Mesendoderm (in vitro differentiated cells): ENCODE measurements at places on chromosomes 6 and 20.
A peak's percentile ranks its signal among the peaks of the same experiment; 100 is the strongest.

- peaks cover 43% of the 10 kb centered on the region for H3K27me3 ChIP-seq
- no peak overlapping the region for H3K27ac ChIP-seq
- no peak overlapping the region for H3K4me3 ChIP-seq
- H3K36me3 ChIP-seq: no peaks in the 10 kb centered on the region
- DNase-seq: no peak
- H3K4me1 ChIP-seq: no peaks in the 10 kb centered on the region
Measured at GRCh38 chr20:63009988-63010769, 3.4 kb upstream of the BHLHE23 start.

DNA sequence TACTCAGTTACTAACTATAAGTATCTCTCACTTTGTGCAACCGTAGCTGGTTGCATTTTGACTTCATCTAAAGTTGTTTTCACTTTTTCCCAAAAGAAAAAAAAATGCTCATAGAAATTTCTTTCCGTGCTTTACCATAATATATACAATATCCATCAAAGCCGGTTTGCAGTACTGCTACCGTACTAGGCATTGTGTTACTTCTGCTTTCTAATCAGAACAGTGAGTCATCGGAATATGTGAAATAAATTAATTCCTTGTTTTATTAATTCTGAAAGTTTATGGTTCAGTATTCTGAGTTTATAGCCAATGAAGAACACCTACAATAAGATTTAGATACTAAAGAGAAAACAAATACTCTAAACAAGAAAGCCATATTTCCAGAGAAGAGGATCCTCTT is 72.5 kb downstream of the TNFRSF21 start:
- no peaks in the 10 kb centered on the region for H3K27me3 ChIP-seq
- peaks cover 3% of the 10 kb centered on the region for H3K4me1 ChIP-seq
- no peak overlapping the region for H3K27ac ChIP-seq
- no peaks in the 10 kb centered on the region for H3K36me3 ChIP-seq
- DNase-seq: no peak

DNA sequence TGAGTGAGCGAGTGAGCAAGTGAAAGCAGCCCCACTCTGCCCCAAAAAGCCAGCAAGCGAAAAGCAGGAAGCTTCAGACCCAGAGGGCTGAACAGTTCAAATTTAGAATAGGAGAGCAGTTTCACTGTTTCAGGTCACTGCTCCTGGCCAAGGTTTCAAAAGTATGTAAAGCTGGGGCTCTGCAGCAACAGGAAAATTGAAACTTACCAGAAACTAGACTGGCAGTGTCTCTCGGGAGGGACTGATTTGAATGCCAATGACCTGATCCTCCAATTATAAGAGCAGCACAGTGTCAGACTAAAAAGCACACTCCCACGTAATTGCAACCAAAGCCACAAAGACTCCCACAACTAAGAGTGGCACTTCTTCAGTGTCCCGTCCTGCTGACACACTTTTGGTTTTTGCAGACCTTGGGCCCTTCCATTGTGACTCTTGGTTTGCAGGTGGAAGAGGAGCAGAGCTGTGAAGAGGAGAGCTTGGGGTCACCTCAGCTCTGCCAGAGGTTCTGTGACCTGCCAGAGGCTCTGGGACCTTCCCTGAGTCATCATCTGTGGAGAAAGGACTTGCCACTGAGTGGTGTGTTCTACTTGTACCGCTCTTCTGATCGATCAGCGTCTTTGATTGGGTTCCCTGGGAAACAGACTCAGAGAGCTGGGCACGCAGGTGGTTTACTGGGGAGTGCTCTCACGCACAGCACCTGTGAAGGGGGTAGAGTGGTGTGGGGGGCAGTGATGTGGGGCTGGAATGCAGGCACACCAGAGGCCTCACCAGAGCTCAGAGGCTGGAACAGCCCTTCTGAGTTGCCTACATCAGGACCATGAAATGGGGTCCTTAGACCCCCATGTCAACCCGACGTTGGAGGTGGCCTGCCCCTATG is 52.7 kb upstream of the PTGIS start:
- H3K36me3 ChIP-seq: no peaks in the 10 kb centered on the region
- no peaks in the 10 kb centered on the region for H3K27me3 ChIP-seq
- no peak overlapping the region for H3K4me3 ChIP-seq

DNA sequence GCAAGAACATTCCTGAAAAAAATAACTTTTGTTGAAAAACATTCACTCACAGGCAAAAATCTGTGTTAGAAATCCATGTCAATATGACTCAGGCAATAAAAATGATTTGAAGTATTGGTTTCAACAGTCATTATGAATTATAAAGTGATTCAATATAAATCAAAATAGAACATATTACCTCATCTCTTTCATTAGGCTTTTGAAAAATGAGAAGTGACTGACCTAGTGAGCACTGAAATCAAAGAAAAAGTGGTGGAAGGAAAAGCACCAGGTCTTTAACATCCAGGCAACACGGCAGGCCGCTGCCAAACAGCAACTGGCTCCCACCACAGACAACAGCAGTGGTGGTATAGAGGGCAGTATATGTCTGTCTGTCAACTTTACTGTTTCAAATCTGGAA is 68.9 kb downstream of the MAN1A1 start:
- H3K4me1 ChIP-seq: no peaks in the 10 kb centered on the region
- no peak for DNase-seq
- no peak overlapping the region for H3K4me3 ChIP-seq
- no peaks in the 10 kb centered on the region for H3K36me3 ChIP-seq
- no peak overlapping the region for H3K27ac ChIP-seq

GRCh38 chr6:105967917-105968602 is 118.1 kb upstream of the PRDM1 start:
- DNase-seq: no peak
- no peak overlapping the region for H3K4me3 ChIP-seq
- H3K36me3 ChIP-seq: no peaks in the 10 kb centered on the region
- no peaks in the 10 kb centered on the region for H3K4me1 ChIP-seq
- no peak overlapping the region for H3K27ac ChIP-seq
- no peaks in the 10 kb centered on the region for H3K27me3 ChIP-seq

- H3K4me1 ChIP-seq: peaks cover 5% of the 10 kb centered on the region
- peak overlapping the region; percentile 75 for H3K4me3 ChIP-seq
- DNase-seq: peak; percentile 29
- no peaks in the 10 kb centered on the region for H3K27me3 ChIP-seq
Measured at GRCh38 chr20:3208786-3209256, 477 bp upstream of the ITPA start.

- H3K27ac ChIP-seq: no peak overlapping the region
- H3K4me3 ChIP-seq: no peak overlapping the region
Measured at GRCh38 chr6:16651871-16652270, 109.4 kb downstream of the ATXN1 start.

DNA sequence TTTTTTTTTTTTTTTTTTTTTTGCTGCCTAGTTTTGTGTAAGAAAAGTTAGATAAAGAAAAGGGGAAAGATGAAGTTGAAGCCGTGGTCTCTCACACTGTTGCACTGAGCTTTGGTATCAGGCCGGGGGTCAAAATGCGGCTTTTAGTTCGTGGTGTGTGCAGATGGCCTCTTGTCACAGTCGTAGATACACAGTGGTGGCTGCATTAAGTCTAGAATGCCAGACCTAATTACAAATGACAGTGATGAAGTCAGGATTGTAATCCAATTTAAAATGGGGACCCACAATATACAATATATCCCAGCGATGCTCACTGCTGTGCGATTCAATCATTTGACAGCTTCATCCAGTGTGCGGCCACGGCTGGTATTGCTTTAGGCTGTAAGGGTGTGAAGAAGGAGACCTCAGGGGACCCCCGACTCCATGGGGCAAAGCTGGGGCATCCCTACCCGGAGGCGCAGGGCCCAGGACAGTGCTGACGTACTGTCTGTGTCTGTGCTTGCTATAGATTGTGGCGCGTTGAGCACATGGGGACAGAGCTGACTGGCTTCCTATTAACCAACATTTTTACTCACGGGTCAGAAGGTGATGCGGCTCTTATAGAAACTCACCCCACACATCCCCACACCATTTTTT is 210.0 kb upstream of the SOX4 start:
- H3K36me3 ChIP-seq: no peaks in the 10 kb centered on the region
- no peak for DNase-seq
- no peak overlapping the region for H3K27ac ChIP-seq
- H3K4me1 ChIP-seq: peaks cover 2% of the 10 kb centered on the region

GRCh38 chr6:34246563-34247391 is 2.0 kb downstream of the SMIM29 start:
- H3K36me3 ChIP-seq: peaks cover 17% of the 10 kb centered on the region
- no peak overlapping the region for H3K4me3 ChIP-seq
- no peaks in the 10 kb centered on the region for H3K27me3 ChIP-seq
- no peak overlapping the region for H3K27ac ChIP-seq
- peaks cover 2% of the 10 kb centered on the region for H3K4me1 ChIP-seq

DNA sequence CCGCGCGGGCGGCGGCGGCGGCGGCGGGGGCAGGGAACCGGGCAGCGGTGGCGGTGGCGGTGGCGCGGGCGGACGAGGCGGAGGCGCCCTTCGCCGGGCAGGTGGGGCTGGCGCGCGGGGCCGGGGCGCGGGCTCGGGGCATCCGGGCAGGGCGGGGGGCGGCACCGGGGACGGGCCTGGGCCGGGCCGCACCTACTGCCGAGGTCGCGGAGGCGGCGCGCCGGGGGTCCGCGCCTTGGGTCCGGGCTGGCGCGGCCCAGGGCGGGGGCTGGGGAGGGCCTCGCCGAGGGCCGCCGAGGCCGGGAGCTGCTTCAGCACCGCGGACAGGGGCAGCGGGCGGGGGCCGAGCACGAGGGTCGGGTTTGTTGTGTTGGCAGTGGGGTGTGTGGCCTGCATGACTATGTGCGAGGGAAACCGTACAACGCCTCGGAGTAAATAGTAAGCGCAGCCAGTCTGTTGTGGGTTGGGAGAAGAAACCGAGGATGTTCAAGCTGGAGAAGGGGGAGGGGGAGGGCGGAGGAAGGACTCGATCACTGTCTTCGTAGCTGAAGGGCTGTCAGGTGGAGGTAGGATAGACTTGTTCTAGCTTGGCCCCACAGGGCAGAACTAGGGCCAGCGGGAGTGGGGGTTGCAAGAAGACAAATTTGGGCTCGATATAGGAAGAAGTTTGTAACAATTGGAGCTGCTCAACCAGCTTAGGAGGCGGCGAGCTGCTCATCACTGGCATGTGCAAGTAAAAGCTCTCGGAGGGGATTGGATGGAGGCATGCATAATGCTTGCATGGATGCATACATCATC is 593 bp downstream of the MMP24 start:
- no peak overlapping the region for H3K4me3 ChIP-seq
- H3K4me1 ChIP-seq: peaks cover 3% of the 10 kb centered on the region
- peaks cover 8% of the 10 kb centered on the region for H3K27me3 ChIP-seq
- H3K36me3 ChIP-seq: no peaks in the 10 kb centered on the region
- peak; percentile 66 for DNase-seq

DNA sequence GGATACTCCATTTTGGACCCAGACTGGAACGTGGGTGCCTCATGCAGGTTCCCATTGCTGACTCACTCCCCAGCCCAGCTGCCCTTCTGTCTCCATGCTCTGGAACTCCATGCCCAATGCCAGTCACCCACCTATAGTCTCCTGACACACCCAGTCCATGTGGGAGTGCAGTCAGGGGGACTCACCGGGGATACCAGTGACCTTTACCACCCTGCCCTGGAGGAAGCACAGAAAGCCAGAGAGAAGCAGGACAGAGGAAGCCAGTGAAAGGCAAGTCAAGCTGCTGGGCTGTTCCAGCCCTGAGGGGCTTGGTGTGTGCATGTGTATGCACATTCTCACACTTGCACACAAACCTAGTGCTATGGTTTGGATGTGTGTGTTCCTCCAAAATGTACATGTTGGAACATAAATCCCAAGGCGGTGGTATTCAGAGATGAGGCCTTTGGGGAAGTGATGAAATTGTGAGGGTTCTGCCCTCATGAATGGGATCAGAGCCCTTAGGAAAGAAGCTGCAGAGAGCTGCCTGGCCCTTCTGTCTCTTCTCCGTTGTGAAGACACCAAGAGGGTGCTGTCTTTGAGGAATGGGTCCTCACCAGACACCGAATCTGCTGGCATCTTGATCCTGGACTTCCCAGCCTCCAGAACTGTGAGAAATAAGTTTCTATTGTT is 121.4 kb upstream of the MAFB start:
- H3K36me3 ChIP-seq: no peaks in the 10 kb centered on the region
- DNase-seq: no peak
- no peak overlapping the region for H3K27ac ChIP-seq
- H3K27me3 ChIP-seq: no peaks in the 10 kb centered on the region

DNA sequence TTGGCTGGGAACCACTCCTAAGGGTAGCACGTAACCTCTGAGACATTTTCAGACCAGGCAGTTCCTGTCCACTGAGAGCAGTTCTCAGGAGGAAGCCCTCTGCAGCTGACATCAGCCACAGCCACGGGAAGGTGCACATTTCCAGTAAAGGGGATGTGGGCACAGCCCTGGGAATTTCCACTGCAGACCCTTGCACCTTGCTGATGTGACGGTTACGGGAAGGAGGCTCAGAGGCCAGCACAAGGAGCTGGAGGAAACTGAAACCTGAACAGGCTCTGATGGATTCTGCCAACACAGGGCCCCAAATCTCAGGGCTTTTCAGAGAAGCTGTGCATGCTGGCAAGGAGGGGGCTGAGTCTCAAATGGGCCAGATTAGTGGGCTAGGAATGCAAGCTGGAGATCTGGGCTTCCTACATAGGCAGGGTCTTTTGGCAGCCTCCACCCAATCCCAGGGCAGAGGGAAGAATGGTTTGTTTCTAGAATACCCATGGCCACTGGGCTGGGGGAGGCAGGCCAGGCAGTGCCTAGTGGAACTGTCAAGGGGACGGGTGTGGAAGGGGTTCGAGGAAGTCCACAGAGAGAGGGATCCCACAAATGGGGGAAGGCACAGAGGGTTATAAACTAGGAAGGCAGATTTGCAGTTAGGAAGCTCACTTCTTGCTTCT is 14.2 kb downstream of the EBF4 start:
- H3K36me3 ChIP-seq: no peaks in the 10 kb centered on the region
- no peak for DNase-seq
- no peak overlapping the region for H3K4me3 ChIP-seq
- H3K27ac ChIP-seq: no peak overlapping the region
- H3K27me3 ChIP-seq: no peaks in the 10 kb centered on the region

DNA sequence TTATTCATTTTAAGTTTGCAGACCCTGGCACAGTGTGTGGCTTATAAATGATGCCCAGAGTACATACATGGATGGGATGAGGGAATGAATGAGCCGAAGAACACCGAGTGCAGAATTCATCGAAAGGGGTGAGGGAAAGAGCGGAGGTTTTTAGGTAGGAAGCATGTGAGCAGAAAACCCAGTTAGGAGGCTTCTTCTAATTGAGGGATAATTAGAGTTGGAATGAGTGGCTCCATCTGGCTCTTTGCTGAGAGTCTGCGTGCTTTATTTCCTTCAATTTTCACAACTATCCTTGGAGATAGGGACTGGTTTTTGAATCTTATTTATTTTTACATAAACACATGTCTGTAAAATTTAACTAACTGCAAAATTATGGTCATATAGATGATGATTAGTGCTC is 150.7 kb downstream of the DOK5 start:
- no peaks in the 10 kb centered on the region for H3K27me3 ChIP-seq
- no peak for DNase-seq
- H3K36me3 ChIP-seq: no peaks in the 10 kb centered on the region
- no peak overlapping the region for H3K4me3 ChIP-seq
- H3K4me1 ChIP-seq: no peaks in the 10 kb centered on the region
